Hippocampal formation (tissue), 2 donors: ENCODE measurements at places on chromosomes 7 and 10.

DNA sequence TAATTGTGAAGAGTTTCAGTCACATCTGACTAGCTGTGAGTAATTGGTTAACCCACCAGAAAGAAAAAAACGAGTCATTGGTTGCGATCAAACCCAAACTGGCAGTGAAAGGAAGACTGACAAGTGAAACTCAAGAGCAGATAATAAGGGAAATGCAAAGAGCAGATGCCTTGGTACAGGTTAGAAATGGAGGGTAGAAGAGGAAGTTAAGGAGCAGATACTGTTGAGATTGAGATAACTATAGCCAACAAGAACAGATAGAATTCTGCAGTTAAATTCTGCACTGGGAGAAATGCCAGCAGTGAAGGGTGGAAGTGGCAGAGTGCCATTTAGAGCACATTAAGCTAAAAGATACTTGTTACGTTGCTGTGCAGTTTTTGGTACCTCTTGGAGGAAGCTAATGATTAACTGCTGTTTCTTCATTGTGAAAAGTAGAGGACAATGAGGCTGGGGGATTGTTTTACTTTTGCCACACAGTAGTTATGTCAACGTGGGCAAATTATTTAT, 65.8 kb downstream of the CDK13 start:
- no peak for DNase-seq

DNA sequence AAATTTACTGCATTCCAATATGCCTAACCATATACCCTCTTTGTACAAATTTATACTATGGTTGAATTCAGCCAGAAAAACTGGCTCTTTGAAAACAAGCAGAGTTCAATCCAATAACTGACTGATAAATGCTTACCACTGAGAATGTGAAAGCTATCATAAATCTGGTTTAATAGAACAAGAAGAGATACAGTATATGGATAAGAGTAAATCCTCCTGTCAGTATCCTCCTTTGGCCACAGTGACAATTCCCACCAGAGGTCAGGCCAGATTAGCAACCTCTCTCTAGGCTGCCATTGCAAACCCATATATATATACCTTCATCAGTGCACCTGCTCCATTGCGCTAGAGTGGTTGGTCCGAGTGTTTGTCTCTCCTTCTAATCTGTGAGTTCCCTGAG, 647.2 kb downstream of the GRM8 start:
- no peak for DNase-seq

GRCh38 chr7:127717502-127718339, 65.7 kb downstream of the SND1 start:
- no peak for DNase-seq

GRCh38 chr10:11610166-11610825, 1.2 kb downstream of the USP6NL start:
- no peak for DNase-seq

DNA sequence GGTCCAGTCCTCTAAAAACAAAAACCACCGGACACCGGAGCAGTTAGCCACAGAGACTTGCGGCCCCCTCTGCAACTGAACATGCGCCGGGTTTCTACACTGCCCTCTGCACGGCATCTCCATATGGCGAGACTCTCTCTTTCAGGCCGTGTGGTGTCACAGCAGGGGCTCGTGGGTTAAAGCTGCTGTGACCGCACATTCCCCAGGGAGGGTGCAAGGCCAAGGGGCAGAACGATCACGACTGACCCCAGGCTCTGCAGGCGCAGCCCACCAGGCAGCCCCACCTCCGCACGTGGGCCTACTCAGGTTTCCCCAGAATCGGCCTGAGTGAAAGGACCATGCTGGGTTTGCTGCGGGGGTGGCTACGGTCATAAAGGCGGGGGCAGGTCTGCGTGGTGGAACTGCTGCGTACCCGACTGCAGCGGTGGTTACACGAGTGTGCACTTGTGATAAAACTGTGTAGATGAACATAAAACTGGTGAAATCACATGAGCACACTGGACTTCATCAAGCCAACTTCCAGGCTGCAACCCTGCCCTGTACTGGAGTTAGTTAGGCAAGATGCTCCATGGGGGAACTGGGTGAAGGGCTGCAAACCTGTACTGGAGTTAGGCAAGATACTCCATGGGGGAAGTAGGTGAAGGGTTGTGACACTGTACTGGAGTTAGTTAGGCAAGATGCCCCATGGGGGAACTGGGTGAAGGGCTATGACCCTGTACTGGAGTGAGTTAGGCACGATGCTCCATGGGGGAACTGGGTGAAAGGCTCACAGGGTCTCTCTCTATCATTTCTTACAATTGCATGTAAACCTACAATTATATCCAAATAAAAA, 81.4 kb upstream of the PPP2R2D start:
- DNase-seq, result no peak

- DNase-seq, result no peak
Observed at GRCh38 chr10:97138174-97138573, 47.6 kb downstream of the SLIT1 start.

DNA sequence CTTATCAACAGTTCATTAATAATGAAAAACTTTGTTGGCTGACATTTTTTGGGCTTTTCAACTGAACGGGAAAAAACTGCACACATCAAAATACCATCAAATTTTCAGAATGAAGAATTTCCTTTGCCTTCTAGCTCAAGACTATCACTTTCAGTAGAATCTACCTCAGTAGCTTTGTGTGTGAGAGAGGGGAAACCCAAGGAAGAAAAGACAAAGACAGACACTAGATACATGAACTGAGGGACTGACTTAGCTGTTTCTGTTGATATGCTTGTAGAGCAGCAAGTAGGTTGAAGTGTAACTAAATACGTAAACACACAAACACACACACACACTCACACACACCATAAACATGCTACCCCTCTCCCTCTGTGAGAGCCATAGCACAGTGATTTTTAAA, 257.1 kb downstream of the CDK14 start:
- no peak for DNase-seq

- DNase-seq, result no peak
Observed at GRCh38 chr10:132932461-132933307, 9.7 kb downstream of the CFAP46 start.

DNA sequence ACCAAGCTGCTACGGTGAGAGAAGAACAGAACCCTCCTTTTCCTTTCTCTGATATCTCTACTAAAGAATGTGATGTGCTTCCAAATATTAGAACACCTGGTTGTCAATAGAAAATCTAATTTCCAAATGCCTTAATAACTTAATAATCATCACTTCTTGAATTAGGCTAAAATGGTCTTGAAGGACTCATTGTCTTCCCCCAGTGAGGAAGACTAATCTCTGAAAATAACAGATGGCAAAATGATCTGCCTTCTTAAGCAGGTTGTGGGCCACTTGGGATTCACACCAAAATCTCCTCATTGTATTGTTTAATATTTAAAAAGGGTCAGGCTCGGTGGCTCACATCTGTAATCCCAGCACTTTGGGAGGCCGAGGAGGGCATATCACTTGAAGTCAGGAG, 805.9 kb upstream of the AUTS2 start:
- DNase-seq, result no peak

- DNase-seq, result no peak
Observed at GRCh38 chr7:22574754-22575520, 74.9 kb upstream of the STEAP1B start.

DNA sequence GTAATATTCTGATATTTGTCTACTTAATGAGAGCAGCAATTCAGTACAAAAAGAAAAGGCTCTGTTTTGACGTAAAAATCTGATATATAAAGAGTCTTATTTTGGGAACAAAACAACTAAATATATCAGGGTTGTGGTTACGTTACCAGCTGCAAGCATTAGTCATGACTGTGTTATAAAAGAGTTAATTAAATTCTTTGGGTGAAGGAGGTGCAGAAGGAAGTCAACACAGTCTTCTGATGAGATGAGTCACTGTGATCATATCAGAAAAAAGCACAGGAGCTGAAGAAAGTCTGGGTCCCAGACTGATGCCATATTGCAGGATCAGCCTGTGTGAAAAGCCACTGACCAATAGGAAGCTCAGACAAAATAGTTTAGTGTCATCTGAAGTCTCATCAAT, 234.3 kb upstream of the TEX47 start:
- DNase-seq, result no peak
